CD4-positive, alpha-beta T cell treated with Interferon alpha-2 for 1 hour (primary cell): ENCODE measurements at places on chromosomes 13 and 19.
A peak's percentile ranks its signal among the peaks of the same experiment; 100 is the strongest.

GRCh38 chr13:79812070-79812850, 331.3 kb downstream of the NDFIP2 start:
- DNase-seq, result no peak

DNA sequence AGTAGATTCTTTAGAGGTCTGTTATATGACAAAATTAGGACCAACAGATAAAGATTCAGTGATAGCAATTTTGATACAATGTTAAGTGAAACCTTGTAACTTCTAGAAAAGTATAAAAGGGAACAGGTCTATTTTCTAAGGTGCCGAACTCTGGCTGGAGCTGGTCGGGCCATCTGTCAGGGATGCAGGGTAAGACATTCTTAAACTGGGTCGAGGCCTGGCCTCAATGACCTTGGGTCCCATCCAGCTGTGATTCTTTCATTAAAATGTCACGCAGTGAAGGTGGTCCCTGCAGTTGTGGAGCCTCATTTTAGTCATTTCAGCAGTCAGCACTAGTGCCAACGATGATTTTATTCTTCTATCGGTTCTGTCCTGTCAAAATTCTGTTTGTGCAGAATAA, 271.9 kb upstream of the SPRY2 start:
- DNase-seq, result no peak

- DNase-seq, result no peak
Observed at GRCh38 chr13:85099245-85099644, 700.0 kb downstream of the SLITRK6 start.

- no peak for DNase-seq
Observed at GRCh38 chr19:16421982-16422381, 49.8 kb downstream of the EPS15L1 start.

- DNase-seq, result no peak
Observed at GRCh38 chr13:112957295-112957677, 11.7 kb upstream of the MCF2L start.

DNA sequence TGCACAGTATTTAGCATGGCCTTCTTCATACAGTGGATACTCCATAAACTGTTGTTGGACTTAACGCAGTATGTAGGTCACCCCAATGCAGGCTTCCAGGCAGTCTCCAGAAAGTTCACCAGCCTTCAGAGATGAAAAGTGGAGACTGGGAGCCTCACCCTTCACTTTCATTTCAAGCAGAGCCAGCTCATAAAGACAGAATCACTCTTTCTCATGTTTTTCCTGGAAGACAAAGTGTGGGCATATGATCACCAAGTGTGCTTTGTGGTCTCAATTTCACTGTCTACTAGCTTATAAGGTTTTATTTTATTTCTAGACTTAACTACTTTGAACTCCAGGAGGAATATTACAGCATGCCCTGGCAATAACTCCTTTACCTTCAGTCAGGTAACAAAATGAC, 26.3 kb upstream of the TNFSF11 start:
- DNase-seq, result no peak

DNA sequence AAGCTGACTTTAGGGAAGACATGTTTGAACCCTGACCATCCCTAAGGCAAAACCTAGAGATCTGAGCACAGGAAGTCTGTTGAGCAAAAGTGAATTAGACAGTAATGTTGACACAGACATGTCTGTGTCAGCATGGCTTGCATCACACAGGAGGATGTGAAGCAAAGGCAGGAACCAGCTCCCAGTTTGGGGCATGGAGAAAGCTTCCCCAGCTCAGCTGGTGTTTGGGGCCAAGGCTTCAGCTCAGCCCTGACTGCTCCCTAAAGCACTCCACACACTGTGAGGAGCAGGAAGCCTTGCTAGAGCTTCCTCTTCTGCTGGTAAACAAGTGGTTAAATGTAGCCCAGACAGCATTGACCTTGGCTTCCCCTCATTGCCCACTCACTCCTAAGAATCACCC, 153.8 kb upstream of the UBL3 start:
- DNase-seq, result no peak

GRCh38 chr19:19068659-19069654, 5.2 kb downstream of the SLC25A42 start:
- DNase-seq, result peak; percentile 38

- DNase-seq, result no peak
Observed at GRCh38 chr13:98772794-98773452, 20.5 kb upstream of the SLC15A1 start.

- no peak for DNase-seq
Observed at GRCh38 chr13:36131222-36131930, at the start of gene DCLK1. Gene DCLK1 (minus strand): TSS chr13:36131382.

DNA sequence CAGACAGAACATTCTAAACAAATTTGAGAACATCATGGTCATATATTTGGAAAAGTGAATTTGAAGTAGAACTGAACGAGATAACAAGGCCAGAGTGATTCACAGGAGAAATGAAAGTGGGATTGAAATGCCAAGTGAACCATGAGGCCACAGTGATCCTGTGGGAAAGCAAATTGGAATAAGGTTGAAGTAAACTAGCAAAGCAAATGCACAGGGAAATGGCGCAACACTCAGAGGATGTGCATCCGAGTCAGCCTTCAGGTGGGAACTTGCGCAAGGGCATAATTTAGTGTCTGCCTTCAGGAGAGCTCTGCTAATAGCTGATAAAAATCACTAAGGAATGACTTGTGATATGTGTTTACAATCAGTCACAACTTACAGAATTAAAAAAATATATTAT, 696.6 kb downstream of the LIG4 start:
- DNase-seq, result no peak

DNA sequence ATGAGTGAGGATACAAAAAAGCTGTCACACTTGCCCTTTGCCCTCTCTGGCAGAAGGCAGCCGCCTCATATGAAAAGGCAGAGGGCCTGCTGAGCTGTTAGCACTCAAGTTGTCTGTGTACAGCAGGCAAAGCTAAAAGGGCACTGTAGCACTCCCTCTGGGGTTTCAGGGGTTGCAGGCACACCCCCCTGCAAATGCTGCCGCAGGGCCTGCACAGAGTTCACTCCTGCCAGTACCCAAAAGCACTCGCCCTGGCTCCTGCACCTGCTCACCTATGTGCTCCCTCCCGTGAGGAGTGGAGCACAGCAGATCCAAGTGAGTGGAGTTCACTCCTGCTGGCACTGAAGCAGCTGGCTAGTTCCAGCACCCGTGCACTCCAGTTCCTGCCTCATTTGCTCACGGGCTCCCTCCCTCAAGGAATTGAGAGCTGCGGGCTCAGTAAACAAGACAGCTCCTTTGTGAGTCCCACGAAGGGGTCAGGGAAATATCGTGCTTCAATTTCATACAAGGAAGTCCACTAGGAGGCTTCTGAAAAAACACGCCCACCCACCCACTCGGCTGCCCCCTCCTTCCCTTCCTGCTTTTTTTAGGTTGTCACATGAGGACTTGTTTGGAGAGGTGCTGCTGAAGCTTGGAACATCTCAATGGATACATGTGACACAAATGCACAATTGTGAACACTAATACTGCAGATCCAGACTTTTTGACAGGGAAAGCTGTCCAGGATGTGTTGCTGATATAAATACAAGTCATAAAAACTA, 9.9 kb upstream of the RCBTB2 start:
- no peak for DNase-seq
